ENCODE measurements at places on chromosomes 7 and 10. TPM values are rescaled to one million over a fixed set of nuclear protein-coding genes. Genes with fewer than 3 reads are reported as not detected.

DNA sequence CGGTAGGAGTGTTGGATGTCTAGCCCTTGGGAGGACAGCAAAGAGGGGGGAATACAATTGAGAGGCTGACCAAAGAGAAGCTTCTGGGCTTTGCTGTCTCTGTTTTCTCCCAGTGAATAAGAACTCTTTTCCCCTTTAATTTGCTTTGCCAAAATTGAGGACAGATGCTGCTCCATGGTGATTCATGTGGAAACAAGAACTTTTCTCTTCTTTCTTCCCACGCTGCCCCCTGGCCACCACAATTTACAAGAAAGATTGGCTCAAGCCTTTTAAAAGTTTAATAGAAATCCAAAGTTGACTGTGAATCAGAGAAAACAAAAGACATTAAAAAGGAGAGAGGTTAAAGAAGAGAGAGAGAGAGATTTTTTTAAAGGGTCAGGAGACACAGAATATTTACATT, 49.0 kb downstream of the PRR15 start:
- no peak for DNase-seq

The ZNF775 gene
- polyA plus RNA-seq = 9.1 TPM

DNA sequence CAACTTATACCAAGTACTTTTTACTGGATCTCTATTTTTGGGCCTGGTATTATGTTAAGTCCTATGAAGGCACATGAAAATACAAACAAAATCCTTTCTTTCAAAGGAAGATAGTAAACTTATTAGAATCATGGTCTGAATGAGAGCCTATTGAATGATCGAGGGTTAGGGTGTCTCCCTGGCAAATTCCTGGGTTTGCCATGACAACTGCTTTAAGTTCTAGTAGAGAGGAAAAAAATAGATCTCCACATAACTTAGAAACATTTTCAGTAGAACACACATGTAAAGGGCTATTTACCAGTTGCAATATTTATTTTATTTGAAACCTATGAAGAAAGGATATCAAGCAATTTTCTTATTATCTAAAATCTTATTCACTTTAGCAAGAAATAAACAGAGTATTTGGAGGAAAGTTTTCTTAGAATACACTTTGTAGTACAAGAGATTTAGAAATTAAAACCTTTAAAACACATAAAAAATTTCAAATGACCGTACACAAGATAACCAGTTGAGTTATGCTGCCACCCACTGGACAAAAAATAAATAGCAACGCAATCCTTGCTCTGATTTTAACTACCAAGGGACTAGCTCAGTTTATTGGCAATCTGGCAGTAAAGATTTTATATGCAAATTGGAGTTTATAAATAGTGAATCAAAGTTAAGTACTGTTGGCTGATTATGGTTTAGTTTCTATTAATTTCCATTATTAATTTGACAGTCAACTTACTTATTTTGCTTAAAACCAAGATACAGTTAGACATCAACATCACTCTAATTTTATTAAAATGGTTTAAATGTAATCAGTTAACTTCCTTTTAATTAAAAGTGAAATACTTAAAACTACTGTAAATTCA, 33.9 kb downstream of the CACUL1 start:
- no peak for DNase-seq

DNA sequence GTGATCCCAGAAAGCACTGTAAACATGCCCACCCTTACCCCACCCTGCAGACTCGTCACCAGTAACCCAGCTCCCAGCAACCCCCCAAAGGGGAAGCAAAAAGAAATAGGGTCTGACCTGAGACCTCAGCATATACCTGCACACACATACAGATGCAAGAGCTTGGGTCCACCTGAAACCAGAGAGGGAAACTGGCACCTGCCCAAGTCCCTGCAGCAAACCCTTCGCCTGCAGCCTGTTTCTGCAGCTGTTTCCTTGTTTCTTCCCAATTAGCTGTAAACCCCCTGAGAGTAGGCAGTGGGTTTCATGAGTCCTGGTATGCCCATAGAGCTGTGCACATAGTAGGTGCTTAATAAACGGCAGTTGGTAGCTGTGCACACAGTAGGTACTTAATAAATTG, 140.5 kb downstream of the FGFR2 start:
- DNase-seq = no peak

DNA sequence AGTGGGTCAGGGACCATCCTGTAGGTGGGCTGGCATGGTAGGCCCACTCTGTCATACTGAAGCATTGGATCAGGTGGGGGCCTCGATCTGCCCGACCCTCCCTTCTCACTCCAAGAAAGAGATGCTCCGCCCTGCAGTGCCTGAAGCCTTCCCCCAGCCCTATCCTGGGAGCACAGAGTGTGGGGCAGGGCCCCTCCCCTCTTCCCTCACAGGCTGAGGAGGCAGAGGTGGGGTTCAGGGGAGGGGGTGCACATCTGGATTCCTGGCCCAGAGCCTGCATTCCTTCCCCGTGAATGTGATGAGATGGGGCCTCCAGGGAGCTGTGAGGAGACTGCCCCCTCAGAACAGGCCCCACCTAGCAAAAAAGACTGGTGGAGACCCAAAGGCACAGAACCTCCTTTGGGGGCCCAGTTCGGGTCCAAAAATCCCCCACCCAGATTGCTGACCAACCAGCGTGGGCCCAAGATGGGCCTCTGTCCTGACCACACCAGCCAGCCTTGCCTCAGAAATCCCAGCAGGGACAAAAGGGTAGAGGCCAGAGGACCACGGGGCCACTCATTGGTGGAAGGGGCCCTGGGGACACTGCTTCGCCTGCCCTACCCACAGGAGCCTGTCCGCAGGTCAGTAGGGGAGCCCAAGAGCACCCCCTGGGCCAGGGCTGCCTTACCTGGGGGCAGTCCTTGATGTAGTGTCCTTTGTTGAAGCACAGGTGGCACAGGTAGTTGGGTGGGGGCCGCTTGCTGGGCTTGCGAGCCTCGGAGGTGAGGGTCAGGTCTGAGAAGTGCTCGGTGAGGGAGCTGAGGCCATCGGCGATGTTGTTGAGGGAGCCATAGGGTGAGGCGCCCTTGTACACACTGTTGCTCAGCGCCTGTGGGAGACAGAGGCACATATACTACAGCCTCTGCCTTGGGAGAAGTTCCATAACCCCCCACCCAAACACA, 13.3 kb downstream of the ZCCHC24 start:
- no peak for DNase-seq

- DNase-seq = no peak
These were observed 232.5 kb downstream of the MAD1L1 start for GRCh38 chr7:2000153-2000687.

GRCh38 chr10:131621784-131622624, 278.8 kb upstream of the PPP2R2D start:
- DNase-seq = no peak

- no peak for DNase-seq
These were observed 22.2 kb upstream of the BAIAP2L1 start for GRCh38 chr7:98423043-98423442.

The GNGT1 gene
- polyA plus RNA-seq = not detected

- no peak for DNase-seq
These were observed 85.1 kb downstream of the TRIM24 start for GRCh38 chr7:138545123-138545522.
